ENCODE measurements at places on chromosomes 6 and 20.

GRCh38 chr6:72820153-72820552, 198.3 kb downstream of the KCNQ5 start:
- DNase-seq, result no peak

GRCh38 chr6:170153436-170154319, 137.2 kb downstream of the DLL1 start:
- DNase-seq, result peak; percentile 12

GRCh38 chr6:53369876-53370515, 21.2 kb upstream of the ELOVL5 start:
- DNase-seq, result no peak

GRCh38 chr6:89589297-89590025, 49.1 kb downstream of the LYRM2 start:
- DNase-seq, result no peak

DNA sequence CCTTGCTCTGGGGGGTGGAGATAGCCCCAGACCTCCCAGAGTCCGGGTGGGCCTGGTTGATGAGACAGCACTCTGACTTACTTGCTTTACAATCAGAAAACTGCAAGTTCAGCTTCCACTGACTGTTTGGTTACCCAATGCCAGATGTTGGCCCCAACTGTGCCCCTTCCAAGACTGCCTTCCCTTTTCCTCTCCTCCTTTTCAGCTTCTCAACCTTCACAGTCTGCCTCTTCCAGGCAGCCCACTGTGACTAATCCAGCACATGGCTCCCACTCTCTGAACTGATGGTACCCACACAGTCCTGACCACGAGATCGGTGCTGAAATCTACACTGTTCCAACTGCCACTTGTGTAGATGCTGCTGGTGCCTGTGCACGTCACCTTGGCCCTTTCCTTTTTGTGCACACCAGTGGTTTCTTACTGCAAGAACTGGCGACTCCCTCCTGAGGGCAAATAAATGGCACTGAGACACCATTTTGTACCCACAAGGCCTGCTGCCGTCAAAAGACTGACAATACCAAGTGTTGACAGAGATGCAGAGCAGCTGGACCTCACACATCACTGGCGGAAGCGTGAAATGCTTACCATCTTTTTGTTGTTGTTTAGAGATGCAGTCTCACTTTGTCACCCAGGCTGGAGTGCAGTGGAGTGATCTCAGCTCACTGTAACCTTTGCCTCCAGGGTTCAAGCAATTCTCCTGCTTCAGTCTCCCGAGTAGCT, 1.8 kb upstream of the ARFGAP1 start:
- no peak for DNase-seq

GRCh38 chr6:106356378-106356777, 4.1 kb upstream of the CRYBG1 start:
- no peak for DNase-seq

DNA sequence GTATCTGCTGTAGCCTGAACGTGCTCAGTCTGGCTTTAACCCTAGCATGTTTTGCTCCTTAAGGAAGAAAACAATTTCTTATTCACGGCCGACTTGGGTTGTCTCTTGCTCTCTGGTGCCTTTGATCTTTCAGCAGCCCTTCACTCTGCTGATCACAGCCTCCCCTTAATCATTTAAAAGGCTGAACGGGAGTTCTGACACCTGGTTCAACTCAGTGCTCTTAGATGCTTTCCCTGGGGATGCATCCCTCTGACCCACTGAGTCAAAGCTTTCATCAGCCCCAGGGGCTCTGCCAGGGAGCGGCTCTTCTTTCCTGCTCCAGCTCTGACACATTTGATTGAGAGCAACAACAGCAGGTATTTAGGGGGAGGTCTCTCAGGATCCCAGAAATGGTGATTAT, 79.0 kb upstream of the FYN start:
- DNase-seq, result no peak

- no peak for DNase-seq
These were observed 148.3 kb upstream of the TMEM170B start for GRCh38 chr6:11388983-11389944.

GRCh38 chr6:133247581-133247980, 6.4 kb downstream of the EYA4 start:
- no peak for DNase-seq

DNA sequence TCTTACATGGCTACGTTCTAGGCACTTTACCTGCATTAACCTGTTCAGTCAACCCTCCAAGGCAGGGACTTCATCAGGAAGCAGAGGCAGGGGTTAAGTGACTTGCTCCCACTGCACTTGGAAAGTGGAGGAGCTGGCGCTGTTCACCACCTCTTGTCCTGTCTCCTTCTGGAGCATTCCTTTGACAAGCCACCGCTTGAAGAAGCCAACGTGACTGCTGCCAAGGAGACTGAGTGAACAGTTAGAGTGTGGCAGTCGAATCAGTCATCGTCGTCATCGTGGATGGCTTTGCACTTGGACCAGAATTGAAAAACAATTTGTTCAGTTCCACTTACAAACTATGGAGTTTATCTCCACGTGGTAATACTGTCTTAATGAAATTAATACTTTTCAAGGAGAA, 60.9 kb downstream of the TULP4 start:
- DNase-seq, result no peak

DNA sequence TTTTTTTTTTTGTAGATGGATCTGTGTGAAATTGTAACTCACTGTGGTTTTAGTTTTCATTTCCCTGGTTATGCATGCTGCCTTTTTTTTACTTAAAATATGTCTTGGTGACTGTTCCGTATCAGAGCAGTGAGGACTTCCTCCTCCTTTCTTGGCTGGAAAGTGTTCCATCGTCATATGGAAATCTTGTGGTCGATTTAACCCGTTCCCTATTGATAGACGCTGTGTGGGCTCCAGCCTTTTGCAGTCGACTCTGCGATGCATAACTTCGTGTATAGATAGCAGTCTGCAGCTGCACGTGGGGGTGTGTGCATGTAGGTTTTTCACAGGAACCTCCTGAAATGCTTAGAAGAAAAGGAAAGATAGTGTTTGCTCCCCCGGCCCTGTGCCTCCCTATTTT, 28.1 kb upstream of the PNPLA1 start:
- no peak for DNase-seq

GRCh38 chr6:1322696-1323219, 10.9 kb downstream of the FOXQ1 start:
- no peak for DNase-seq

DNA sequence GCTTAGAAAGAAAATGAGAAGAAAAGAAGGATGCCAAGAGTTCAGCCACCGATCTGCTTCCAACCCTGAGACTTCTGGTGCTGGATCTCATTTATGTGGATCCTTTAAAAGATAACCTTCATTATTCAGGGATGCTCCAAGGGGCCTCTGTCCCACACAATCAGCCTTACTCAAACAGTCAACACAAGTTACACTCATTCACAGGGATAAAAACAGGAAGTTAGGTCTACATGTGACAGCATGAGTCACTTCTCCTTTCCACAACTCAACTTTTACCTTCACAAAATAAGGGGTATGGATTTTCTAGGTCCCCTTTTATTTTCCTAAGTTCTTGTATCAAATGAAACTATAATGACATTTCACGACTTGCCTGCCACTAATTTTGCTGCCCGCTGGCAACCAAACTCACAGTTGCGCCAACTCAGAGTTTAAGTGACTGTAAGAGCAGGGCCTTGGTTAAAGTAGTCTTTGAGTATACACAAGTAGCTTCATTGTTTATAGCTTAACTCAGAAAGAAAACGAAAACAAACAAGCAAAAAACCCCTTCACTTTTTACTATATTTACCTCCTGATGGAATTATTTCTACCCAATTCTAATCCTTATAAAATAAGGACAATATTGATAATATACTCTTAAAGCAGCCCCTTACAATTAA, 278.8 kb upstream of the RUNX2 start:
- DNase-seq, result no peak

DNA sequence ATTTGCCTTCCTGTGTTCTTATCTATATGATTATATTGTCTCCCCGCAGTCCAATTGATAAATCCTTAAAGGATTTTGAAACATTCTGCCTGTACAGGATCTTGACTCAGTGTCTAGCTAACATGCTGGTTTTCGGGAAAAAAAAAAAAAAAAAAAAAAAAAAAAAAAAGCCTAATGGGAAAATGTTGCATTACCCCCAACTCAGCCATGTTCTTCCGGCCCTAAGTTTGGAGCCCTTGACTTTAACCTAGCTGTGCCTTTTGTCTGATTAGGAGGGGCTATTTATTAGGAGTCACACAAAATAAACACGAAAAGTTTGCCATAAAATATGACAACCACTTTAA, 244.4 kb upstream of the TCF21 start:
- DNase-seq, result no peak

DNA sequence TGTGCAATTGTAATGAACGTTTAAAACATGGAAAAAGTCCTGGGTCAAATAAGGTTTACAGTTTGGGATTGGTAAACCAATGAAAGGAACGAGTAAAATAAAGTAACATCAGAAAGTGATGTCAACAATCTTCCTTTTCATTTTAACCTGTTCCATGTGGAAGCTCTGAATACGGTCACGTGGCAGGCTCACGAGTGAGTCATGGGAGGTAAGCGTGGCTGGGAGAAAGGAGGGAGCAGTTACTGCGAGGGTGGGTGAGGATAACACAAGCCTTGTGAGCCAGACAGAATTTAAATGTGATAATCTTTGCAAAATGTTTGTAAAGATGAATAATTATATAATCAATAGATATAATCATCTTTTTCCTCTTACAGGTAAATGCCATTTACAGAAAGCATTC, 171.3 kb upstream of the HDAC2 start:
- DNase-seq, result no peak

- no peak for DNase-seq
These were observed 275.0 kb upstream of the BMP2 start for GRCh38 chr20:6492271-6493055.

DNA sequence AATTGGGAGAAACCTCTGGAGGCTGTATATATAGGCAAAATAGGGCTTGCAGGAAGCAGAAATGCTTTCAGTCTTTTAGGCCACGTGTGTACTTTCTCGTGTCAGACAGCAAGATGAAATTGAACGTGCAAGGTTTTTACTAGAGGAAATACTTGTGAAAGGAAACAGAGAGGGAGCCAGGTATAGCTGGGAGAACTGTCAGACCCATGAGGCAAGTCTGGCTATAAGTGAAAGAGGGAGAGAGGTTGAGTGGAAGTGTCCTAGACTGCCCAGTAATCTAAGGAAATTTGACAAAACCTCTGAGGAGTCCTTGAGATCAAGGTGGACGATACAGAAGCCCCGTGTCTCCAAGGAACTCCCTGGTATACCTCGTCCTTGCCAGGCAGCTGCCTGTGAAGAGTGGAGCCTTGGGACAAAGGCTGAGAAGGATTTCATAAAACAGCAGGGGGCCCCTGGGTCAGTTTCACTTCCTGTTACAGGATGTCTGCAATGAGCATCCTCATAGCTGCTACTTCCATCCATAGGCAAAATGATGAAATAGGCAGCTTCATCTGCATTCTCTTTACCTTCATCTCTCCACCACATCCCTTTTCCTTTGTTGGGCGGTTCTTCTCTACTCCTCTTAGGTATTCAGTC, 114.4 kb upstream of the MAP3K7 start:
- DNase-seq, result no peak

DNA sequence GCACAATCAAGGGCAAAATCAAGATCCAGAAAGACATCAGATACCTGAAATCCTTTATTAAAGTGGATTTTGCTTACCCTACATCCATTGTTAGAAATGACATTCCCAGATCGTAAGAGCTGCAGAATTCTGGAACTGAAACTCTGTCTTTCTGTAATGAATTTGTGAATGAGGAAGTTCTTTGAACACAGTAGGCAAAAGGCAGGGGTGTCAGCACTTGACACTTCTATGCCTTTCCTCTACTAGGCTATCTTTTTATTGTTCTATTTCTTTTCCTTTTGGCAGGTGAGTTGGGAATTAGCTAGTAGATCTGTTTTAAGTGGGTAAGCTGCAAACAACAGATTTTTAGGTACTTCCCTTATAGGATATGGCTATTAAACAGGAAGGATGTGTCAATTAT, 126.3 kb downstream of the CARMIL1 start:
- no peak for DNase-seq

GRCh38 chr20:3572151-3572550, 91.0 kb downstream of the GFRA4 start:
- DNase-seq, result no peak

- DNase-seq, result no peak
These were observed 160.5 kb upstream of the LAMP5 start for GRCh38 chr20:9353916-9354276.

GRCh38 chr20:9460518-9460917, 53.9 kb upstream of the LAMP5 start:
- no peak for DNase-seq

DNA sequence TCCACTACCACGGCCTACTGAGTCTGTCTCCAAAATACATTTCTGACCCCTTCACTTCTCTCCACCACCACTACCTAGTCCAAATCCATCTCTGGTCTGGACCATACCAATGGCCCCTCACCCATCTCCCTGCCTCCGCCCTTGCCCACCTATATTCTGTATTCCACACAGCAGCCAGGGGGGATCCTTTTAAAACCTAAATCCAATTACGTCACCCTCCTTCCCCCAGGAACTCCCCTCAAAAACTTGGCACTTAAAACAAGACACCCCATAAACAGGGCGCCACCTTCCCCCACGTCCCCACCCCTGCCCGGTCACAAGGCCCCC, 680 bp downstream of the PDRG1 start:
- no peak for DNase-seq

DNA sequence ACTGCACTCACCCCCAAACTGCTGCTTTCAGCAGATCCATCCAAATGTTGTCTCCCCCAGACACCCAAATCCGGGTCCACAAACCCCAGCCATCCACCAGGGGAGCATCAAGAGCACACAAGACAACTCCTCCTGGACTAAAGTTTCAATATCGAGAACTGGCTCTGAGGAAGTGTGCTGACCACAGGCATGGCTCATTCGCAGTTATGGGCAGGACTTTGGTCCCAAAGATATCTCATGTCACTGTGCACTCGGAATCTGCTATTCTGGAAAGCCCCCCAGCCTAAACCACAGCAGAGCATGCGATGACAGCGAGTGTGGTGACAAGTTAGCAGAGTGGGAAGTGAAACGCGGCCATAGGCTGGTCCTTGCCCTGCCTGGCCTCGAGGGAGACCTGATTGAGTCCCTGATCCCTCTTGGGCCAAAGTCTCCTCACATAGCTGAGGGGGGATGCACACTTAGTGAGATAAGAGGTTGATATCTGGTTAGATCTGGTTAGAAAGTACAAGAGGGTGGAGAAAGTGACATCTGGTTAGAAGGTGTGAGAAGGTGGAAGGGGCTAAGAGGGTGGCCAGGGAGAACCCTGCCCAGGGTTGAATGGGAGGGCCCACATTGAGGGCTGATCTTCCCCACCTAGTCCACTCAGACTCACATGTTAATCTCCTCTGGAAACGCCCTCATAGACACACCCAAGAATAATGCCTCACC, 149.7 kb downstream of the MRPL14 start:
- no peak for DNase-seq

DNA sequence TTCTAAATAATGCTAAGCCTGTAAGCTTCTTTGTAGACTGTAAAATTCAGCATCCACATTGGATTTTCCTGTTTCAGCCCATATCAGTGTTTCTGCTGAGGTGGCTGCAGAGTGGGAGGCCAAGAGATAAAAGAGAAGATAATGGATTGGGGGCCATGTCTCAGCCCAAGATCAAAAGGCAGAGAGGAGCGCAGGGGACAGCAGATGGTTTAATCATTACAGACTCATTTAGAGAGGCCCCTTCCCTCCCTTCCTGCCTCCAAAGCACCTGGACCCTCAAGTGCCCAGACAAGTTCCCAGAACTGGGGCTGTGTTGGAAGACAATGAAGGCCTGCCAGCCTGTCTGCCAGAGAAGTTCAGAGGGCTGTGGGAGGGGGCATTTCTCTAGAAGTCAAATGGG, 20.4 kb upstream of the CTNNBL1 start:
- DNase-seq, result no peak

GRCh38 chr6:151493161-151493803, 535 bp upstream of the CCDC170 start:
- DNase-seq, result no peak

GRCh38 chr6:49531774-49532569, 18.5 kb upstream of the C6orf141 start:
- no peak for DNase-seq

All from left ventricle myocardium inferior (tissue), 1 donor.